LNCaP clone FGC (cell line): ENCODE measurements at places on chromosomes 5 and 9.

DNA sequence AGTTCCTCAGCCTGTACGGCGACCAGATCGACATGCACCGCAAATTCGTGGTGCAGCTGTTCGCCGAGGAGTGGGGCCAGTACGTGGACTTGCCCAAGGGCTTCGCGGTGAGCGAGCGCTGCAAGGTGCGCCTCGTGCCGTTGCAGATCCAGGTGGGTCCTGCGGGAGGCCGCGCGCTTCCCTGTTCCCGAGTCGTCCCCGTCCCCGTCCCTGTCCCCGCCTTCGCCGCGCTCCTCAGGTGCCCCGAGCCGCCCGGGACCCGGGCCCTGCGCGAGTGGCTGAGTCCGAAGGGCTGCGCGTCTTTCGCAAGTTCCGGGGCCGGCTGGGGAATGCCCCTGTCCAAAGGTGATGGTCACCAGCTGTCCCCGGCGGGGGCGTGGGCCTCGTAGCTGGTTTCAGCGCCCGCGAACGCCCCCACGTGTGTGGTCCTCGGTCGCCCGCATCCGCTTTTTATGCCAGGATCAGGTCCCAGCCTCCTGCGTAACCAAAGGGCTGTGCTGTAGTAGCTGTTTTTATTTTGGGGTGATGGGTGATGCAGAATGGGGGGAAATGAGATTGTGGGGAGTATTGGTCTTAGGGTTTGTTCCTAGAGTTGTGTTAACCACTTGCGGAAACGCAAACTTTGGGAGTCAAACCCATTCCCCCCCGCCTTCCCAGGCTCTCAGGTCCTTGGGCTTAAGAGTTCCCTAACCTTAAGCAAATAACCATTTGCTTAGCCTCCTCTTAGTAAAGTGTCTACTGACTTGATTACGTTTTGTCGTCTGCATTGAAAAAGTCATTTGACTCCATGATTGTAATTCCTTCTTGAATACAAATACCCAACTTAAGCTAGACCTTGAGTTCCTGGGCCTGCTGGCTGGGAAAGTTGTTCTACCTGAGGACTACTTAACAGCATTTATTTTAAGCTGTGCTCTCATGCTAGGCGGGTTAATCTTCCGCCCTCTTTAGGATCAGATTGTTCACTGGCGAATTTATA lies 663 bp downstream of the ISOC1 start:
- DNase-seq = no peak

DNA sequence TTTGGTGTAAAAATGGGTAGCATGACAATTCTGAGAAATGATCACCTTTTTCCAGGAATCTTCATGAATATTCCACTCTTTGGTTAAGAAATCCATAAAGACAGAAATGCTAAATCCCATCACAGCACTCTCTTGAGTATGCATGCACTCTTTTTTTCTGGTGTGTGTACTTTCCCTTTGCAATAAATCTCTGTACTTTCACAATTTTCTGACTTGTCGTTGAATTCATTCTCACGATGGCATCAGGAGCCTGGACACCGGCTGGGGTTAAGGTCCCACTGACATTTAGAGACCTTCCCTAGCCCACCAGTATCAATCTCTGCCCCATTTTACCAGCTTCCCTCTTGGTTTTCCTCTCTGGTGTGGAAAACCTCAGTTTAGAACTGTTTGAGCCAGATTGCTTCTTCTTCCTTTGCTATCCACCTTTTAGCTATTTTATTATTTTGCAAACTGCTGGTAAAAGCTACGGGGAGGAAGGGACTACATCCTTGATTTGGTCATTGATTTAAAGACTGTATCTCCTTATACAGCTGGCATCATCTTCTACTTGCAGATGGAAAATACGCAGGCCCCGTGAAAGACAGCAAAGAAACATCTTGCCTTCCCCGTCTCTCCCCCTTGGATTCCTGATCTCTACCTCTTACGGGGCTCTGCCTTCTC lies 59.9 kb upstream of the ZFR start:
- no peak for DNase-seq

- DNase-seq = no peak
These were observed 77.6 kb downstream of the PRLR start for GRCh38 chr5:35152733-35153132.

- DNase-seq = peak; percentile 1
These were observed 315.5 kb upstream of the C9orf72 start for GRCh38 chr9:27888661-27889295.

GRCh38 chr5:166341740-166342337 lies 1949.6 kb upstream of the WWC1 start:
- DNase-seq = no peak

DNA sequence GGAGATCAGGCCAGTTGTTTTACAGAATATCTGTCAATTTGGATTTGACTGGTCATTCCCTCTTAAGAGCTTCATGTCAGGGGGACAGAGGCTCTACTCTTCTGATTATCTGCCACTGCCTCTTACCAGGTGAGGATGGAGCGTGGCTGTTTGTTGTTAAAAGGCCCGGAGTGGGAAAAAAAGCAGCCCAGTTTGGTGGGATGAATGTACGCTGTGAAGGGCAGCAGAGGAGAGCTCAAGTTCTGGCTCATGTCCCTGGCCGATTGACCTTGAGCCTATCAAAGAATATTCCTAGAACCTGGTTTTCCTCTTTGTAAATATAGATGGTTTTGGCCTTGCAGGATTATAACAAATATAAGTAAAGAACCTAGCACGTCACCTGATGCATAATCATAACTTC lies 16.3 kb upstream of the SHB start:
- no peak for DNase-seq

- peak; percentile 53 for DNase-seq
These were observed 144.3 kb downstream of the ACTBL2 start for GRCh38 chr5:57338068-57338867.

- no peak for DNase-seq
These were observed 101.5 kb downstream of the ARHGEF28 start for GRCh38 chr5:73727470-73727869.

- peak; percentile 72 for DNase-seq
These were observed 204.8 kb downstream of the TLE4 start for GRCh38 chr9:79776581-79776980.

- no peak for DNase-seq
These were observed 326.5 kb downstream of the SH3GL2 start for GRCh38 chr9:17905366-17905765.

DNA sequence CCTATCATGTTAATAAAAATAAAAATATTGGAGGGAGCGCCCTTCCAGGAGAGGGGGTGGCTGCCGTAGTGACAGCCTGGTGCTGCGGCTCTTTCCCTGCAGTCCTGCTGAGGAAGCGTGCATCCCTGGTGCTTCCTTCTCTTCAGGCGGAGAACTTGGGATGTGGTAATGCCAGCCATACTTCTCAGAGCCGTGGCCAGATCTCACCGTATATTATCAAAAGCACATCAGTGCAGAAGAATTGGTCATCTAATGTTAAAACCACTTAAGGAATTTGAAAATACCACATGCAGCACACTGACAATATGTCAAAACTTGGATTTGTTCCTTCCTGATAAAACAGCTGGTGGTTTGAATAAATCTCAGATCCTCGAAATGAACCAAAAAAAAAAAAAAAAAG lies 17.7 kb downstream of the C9orf40 start:
- DNase-seq = no peak

- no peak for DNase-seq
These were observed 488.0 kb upstream of the CTNND2 start for GRCh38 chr5:12392246-12392645.

GRCh38 chr5:119187776-119188529 lies 117.1 kb downstream of the DMXL1 start:
- DNase-seq = no peak

GRCh38 chr9:98978231-98978681 lies 34.5 kb downstream of the COL15A1 start:
- DNase-seq = no peak

DNA sequence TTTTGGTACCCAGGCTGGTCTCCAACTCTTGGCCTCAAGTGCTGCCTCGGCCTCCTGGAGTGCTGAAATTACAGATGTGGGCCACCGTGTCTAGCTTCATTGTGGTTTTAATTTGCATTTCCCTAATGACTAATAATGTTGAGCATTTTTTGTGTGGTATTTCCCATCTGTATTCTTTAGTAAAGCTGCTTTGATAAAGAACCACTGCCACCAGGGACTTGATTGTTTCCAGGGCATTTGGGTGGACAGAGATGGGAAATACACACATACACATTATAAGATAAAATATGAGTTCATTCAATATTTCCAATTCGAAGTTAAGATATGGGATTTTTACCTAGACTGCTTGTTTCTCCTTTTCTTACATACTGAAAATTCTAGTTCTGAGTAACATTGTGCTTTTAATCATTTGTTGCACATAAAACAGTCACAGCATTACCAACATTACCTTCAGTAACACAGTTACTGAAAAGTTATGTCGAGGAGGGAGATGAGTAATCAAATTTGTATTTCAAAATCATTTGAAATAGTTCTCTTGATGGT lies 28.9 kb downstream of the HABP4 start:
- DNase-seq = no peak

- DNase-seq = no peak
These were observed 22.3 kb upstream of the LMNB1 start for GRCh38 chr5:126754609-126755008.

DNA sequence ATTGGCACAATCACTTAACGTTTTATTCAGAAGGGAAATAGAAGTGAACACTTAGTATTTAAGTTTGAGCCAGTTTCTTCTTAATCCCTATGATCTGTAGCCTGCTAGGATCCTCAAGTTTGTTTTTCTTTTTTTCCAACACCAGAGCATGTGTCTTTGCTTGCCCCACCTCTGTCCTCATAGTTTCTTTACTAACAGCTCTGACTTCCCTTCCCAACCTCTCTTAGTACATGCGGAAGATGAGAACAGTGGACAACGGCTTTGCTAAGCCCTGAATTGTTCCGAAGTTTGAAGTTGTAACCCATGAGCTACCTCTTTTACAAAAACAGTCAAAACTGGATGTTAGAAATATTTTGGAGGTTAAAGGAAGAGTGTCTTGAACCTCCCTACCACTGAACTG lies 61.7 kb upstream of the TAF11L2 start:
- DNase-seq = no peak

- no peak for DNase-seq
These were observed 24.7 kb upstream of the TNFSF15 start for GRCh38 chr9:114830546-114830945.

DNA sequence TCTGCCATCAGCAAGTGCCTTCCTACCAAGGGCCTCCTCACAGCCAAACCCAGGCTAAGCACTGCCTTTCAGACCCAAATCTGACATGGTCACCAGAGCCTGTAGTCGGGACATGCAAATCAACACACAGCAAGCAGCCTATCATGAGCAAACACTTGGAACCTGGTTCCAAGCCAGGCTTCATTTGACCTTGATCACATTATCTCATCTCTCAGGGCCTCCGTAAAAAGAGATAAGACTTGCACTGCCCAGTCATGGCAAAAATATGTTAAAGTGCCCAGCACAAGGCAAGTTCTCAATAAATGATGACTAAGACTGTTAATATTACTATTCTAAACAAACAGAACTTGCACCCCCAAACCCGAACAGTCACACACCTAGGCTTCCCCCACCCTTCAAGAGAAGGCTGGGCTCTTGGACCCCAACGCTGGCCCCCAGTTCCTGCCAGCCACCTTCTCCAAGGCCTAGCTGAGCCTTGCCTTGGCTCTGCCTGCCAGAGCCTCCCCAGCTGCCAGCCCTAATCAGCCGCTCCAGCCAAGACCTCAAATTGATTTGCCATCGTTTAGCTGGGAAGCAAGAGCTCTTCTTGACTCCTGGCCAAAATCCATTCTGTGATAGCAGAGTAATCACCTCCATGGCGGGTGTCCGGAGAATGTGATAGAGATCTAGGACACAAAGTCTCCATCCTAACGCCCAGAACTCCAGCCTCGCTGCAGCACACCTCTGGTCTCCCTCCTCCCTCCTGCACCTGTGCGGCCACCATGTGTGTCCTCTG lies 18.7 kb downstream of the CPLX2 start:
- peak; percentile 7 for DNase-seq

- DNase-seq = no peak
These were observed 9.1 kb downstream of the SMIM3 start for GRCh38 chr5:150787656-150788055.

- no peak for DNase-seq
These were observed 173.8 kb downstream of the MAST4 start for GRCh38 chr5:66769839-66770617.

DNA sequence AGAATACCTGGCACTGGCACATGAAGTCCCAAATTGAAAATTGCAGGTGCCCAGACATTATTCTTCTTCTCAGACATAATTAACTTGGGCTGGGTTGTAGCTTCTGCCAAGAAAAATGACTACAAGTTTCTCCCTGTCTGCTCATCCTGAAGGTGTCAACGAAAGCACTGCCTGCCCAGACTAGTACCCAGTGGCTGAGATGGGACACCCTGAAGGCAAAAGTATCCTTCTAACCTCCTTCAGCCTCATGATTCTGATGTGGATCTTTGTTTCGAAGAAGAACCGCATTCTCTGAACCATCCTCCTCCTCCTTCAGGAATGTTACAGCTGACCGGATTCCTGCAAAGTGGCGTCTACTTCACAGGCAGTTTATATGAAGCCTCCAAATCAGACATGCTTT lies 161.1 kb upstream of the FST start:
- no peak for DNase-seq

GRCh38 chr9:24553183-24553552 lies 7.5 kb upstream of the IZUMO3 start:
- DNase-seq = no peak

- DNase-seq = no peak
These were observed 122.0 kb downstream of the NIPBL start for GRCh38 chr5:36998578-36998977.

GRCh38 chr5:42404366-42404765 lies 18.9 kb upstream of the GHR start:
- DNase-seq = no peak

DNA sequence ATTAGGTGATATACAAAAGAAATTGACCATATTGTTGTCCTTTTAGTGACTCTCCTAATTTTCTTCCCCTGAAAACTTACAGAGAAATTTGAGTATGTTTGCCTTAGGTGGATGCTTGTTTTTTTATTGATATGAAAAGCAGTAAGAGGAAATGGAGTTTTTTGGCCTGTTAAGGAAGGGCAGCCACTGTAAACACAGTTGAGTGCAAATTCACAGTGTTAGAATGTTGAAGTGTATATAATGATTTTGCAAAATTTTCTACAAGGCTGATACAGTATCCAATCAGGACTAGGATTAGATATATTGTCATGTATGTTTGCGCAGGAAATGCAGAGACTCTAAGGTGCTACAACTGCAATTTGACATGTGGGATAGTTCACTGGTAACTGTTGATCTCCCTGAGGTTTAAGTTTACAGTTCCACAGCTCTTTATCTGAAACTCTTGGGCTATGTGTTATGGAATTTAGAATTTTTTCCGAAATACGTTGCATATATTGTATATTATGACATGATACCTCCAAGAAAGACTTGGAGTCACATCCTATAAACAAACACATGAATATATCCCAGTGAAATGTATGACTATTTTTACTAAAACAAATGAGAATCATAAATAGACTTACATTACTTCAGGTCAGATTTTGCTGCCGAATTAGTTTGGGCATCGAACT lies 62.5 kb downstream of the FXN start:
- no peak for DNase-seq

DNA sequence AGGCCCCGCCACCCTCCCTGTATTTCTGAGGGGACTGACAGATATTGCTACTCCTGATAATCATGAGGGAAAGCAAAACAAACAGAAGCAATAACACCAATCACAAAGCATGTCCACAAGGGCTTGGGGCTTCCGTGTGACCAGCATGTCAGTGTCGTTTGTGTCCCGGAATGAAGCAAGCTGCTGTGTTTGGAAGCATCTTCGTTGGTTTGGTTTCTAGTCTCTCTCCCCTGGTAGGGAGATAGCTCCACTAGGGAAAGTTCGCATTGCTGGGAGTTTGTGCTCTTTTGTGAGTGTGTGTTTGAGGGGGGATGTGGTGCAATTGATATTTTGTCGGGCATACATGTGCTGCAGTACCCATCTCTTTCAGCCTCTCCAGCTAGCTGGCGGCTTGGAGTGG lies 1.4 kb downstream of the GRIA1 start:
- DNase-seq = no peak
